Activated CD8-positive, alpha-beta memory T cell treated with anti-CD3 and anti-CD28 coated beads for 24 hours (primary cell): ENCODE measurements at places on chromosomes 12 and 14.

DNA sequence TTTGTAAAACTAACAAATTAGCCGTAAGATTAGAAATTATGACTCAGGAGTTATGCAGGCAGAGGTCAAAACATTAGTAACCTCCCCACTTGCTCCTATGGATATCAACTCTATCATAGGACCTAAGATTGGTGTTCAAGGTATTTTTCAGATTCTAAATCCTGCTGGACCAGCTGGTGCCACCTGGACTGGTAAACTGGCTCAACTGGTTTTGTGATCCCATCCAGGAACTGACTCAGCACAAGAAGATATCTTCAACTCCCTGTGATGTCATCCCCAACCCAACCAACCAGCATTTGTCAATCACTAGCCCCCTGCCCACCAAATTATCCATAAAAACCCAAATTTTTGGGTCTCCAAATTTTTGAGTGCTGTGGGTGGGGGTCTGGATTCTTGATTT lies 98.1 kb upstream of the OR4E1 start:
- no peak for DNase-seq

DNA sequence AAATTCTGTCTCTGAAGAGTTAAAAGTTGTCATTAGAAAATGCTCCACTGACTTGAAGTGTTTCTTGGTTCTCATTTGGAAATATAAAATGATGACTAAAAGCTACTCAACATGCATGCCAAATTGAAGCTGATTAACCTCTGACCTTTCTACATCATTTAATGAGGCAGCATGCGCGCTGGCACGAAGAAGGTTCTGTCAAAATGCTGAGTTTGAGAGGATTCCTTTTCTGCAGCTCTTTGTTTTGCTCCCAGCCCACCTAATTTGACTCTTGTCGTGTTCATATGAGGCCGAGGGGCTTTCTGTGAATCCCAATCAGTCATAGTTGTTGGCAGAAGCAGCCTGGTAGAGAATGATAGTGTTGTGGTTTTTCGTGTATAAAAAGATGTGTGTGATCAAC lies 153.4 kb downstream of the BRMS1L start:
- no peak for DNase-seq

- no peak for DNase-seq
These were observed 13.6 kb downstream of the SNRNP35 start for GRCh38 chr12:123471374-123472068.

- no peak for DNase-seq
These were observed 6.2 kb upstream of the CCT2 start for GRCh38 chr12:69579029-69579428.

DNA sequence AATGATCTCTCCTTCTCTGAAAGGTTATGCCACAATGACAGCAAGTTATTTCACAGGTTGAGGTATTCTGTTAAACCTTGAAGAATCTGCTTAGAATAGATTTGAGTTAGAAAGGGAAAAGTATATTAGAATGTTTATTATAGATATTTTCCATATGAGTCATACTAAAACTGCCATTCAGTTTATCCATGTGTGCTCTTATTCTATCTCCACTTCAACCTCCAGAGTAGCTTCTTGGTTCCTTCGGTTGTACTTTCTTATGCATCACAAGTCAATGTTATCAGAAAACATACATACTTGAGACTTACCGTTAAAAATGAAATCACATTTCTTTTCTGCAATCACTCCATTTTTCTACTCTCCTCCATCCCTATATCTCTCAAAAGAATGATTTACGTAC lies 197.7 kb downstream of the BCAT1 start:
- DNase-seq, result no peak

DNA sequence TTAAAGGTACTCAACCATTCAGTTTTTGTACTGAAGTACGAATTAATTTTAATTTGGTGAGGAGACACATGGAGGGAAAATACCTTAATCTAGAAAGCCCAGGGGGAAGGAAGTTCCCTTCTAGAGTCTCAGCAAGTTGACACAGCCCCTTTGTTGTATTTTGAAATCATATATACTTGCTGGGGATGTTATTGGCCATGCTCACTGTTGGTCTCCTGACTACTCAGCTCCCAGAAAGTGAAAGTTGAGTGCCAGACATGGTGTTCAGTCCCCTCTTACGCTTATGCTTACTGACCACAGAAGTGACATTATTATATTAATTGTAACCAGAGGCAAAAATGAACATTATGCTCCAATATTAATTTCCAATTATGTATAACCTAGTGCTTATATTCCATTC lies 28.1 kb downstream of the ARF6 start:
- DNase-seq, result peak; percentile 11

GRCh38 chr12:104340177-104340576 lies 36.6 kb downstream of the EID3 start:
- DNase-seq, result no peak

DNA sequence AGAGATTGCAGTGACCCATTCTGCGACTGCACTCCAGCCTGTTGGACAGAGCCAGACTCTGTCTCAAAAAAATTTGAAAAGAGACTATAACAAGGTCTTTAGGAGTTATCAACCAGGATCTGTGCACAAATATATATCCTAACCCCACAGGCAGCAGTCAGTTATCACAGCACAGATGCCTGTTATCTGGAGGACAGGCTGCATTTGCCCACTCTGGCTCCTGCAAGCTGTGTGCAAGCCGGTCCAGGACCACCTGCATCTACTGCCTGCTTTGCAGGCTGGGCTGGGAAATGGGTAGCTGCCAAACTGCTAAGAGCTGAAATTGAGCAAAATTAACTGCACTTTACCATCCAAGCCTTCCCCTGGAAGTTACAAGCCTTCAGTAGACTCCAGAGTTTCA lies 21.4 kb upstream of the RCOR1 start:
- no peak for DNase-seq

DNA sequence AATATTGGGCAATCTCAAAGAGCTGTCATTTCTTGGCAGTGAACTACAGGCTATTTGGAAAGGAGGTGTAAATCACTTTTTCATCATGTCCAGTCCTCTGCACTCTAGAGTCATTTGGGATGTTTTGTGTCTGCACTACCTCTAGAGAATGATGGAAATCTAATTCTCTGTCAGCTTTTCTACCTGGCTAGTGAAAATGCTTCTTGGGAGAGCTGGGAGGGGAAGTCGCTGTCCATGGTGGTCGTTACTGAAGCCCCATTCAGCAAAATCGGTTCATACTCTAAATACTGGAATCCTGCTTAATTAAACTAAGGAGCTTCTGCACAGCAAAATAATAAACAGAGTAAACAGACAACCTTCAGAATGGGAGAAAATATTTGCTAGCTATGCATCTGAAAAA lies 251.8 kb downstream of the APAF1 start:
- DNase-seq, result no peak

- no peak for DNase-seq
These were observed 407.6 kb downstream of the TMEM132D start for GRCh38 chr12:129496226-129496625.

GRCh38 chr12:96045566-96045965 lies 10.2 kb upstream of the LTA4H start:
- DNase-seq, result no peak

GRCh38 chr14:77264466-77265186 lies 6.4 kb downstream of the NGB start:
- no peak for DNase-seq
